Upper lobe of right lung (tissue), 1 donor: ENCODE measurements at places on chromosomes 7 and 10. TPM values are rescaled to one million over a fixed set of nuclear protein-coding genes. Genes with fewer than 3 reads are reported as not detected.
A peak's percentile ranks its signal among the peaks of the same experiment; 100 is the strongest.

DNA sequence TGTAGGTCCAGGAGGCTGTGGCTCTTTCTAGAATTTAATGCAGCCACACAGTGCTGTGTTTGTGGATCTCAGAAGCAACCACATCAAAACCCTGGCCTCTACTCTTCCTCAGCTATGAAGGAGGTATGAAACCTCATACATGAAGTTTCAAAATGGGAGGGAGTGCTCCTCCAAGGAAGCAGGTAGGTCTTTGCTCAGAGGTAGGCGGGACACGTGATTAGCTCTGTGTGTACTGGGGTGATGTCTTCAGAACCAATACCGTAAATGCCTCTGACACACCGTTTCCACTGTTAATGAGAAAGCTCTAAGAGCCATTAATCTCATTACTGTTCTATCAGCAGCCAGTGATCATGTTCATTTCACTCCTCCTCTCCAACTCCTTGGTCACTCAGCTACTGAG lies 126.1 kb downstream of the PLXNA4 start:
- H3K4me1 ChIP-seq = no peaks in the 10 kb centered on the region
- DNase-seq = no peak
- no peak overlapping the region for H3K27ac ChIP-seq
- no peaks in the 10 kb centered on the region for H3K36me3 ChIP-seq

DNA sequence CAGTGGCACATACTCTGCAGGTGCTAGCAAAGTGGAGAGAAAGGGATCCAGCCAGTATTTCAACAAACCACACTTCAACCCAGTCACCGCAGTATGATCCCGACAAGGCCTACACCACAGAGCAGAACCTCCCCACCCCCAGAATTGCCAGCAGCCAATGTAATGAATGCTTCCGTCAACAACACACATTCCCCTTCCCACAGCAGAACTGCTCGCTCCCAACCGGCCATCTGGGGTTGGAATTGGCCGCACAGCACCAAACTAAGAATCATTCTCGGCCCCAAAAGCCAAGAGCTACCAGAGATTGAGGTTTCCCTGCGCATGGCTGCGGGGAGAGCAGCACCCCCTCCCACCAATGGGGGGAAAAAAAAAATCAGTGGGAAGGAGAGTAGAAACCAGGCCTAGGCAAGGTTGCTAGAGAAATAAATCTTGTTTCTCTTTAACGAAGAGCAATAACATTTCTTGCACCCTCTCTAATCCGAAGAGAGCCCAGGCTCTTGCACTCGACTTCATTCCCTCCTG lies 1.1 kb downstream of the WASL start:
- no peaks in the 10 kb centered on the region for H3K36me3 ChIP-seq
- no peaks in the 10 kb centered on the region for H3K27me3 ChIP-seq
- H3K4me1 ChIP-seq = peaks cover 44% of the 10 kb centered on the region
- peak overlapping the region; percentile 97 for H3K27ac ChIP-seq
- DNase-seq = peak; percentile 70

The VPS37D gene
- total RNA-seq = 1.4 TPM

DNA sequence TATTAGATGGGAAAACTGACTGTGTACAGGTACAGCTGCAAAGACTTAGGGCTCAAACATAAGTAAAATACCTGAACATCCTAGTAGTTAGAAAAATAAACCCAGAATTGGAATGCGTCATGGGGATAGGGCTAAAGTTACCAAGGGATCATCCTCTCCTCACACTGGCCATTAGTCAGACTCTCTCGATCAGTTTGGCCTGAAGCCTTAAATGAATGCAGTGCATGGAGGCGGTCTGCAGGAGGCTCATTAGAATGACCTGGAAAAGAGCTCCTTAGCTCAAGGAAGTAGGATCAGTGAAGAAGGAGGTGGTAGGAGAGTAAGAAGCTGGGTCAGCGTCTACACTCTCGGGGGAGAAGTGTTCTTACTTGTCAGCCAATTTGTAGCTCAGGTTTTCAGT lies 35.3 kb downstream of the DENND2A start:
- DNase-seq = peak; percentile 0
- H3K27me3 ChIP-seq = no peaks in the 10 kb centered on the region
- H3K36me3 ChIP-seq = no peaks in the 10 kb centered on the region
- H3K4me1 ChIP-seq = peaks cover 8% of the 10 kb centered on the region
- no peak overlapping the region for H3K27ac ChIP-seq

The GNGT1 gene
- not detected for total RNA-seq

DNA sequence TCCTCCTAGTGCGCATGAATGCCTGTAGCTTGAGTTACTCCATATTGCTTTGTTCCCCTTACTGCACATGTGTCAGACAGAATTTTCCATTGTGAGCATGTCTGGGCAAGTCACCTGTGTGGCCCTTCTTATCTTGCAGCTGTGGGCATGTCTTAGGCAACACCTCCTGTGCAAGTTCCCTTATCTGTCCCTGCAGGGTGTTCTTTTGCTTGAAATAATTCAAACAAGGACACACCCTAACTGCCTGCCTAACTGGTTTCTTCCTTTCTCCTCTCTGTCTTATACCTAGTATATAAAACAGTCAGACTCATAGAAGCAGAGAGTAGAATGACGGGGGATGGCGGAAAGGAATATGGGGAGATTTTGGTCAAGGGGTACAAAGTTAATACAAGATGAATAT lies 421.1 kb upstream of the SORCS1 start:
- no peaks in the 10 kb centered on the region for H3K27me3 ChIP-seq
- H3K4me1 ChIP-seq = no peaks in the 10 kb centered on the region
- H3K36me3 ChIP-seq = no peaks in the 10 kb centered on the region
- DNase-seq = no peak
- no peak overlapping the region for H3K27ac ChIP-seq

DNA sequence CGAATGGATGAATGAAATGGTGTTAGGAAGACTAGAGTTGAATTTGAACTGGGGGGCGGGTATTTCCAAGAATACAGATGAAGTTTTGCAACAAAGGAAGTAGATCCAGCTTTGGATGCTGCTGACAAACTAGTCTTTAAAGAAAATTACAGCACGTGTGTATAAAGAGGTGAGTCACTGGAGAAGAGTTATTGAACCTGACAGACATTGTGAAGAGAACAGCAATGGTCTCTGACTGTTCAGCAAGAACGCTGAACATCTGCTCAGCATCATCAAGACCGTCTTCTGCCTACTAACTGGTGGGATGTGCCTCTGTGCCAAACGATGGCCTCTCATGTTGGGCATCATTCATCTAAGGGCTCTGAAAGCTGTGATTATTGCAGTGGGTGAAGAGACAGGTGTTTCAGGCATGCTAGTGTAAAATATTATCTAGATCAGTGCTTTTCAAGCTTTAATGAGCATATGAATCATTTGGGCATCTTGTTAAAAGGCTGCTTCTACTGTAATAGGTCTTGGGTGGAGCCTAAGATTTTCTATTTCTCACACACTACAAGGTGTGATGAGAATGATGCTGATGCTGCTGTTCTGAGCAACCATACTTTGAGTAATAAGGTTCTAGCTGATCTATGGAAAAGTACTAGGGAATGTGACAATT lies 291.3 kb downstream of the PTEN start:
- H3K4me3 ChIP-seq = no peak overlapping the region
- H3K27ac ChIP-seq = no peak overlapping the region

- H3K36me3 ChIP-seq = no peaks in the 10 kb centered on the region
- peaks cover 5% of the 10 kb centered on the region for H3K27me3 ChIP-seq
- DNase-seq = no peak
- no peaks in the 10 kb centered on the region for H3K4me1 ChIP-seq
- no peak overlapping the region for H3K27ac ChIP-seq
Observed at GRCh38 chr10:77159538-77160110, 478.0 kb downstream of the KCNMA1 start.

GRCh38 chr10:67612577-67613537 lies 83.1 kb downstream of the CTNNA3 start:
- H3K27me3 ChIP-seq = no peaks in the 10 kb centered on the region
- no peaks in the 10 kb centered on the region for H3K36me3 ChIP-seq
- no peak overlapping the region for H3K4me3 ChIP-seq
- H3K4me1 ChIP-seq = no peaks in the 10 kb centered on the region

DNA sequence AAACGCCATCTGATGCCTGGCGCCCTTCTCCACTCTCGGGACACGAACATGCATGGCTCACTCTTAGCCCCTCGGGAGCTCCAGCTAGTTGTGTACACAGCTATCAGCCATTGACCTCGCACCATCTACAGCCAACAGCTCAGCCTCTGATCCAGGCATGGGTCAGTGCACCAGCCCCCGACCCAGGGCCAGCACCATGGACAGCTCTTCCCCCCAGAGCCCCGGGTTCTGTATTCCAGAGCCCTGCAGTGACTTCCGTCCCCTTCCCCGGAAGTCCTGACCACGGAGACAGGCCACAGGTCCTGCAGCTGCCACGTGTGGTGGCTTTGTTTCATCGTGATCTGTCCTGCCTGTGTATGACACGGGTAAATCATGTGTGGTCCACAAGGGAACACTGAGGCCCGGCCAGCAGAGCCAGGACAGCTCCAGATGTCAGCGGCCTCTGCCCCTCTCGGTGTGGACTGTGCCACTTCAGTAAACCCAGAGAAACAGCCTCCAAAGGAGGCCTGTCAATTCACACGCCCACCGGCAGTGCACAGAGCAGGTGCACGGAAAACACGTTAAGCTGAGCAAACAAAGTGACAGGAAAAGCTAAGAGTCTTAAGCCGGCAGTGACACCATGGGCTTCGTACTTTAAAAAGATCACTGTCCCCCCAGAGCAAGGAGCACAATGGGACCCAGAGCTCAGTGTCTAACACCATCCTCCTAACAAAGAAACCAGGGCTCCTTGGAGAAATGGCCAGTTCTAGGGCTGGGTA lies 13.0 kb downstream of the STK32C start:
- H3K4me1 ChIP-seq = no peaks in the 10 kb centered on the region
- no peaks in the 10 kb centered on the region for H3K36me3 ChIP-seq
- peak; percentile 58 for DNase-seq

DNA sequence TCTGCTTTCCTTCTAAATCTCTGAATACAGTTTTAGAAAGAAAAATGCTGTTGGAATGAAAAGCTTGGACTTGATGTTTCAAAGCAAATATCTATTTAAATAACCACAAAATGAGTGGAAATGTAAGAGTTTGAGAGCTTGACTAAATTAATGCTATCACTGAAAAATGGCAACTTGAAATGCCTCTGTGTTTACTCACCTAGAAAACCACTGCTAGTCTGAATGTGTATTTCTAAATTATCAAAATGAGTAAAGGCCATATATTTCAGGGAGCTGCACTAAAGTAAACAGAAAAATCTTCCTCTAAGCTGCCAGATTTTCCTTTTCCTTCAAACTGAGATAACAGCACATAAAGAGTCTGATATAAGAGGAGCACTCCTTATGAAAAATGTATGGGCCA lies 87.9 kb downstream of the DPY19L1 start:
- H3K4me3 ChIP-seq = no peak overlapping the region
- no peaks in the 10 kb centered on the region for H3K27me3 ChIP-seq
- no peaks in the 10 kb centered on the region for H3K36me3 ChIP-seq
- DNase-seq = no peak

DNA sequence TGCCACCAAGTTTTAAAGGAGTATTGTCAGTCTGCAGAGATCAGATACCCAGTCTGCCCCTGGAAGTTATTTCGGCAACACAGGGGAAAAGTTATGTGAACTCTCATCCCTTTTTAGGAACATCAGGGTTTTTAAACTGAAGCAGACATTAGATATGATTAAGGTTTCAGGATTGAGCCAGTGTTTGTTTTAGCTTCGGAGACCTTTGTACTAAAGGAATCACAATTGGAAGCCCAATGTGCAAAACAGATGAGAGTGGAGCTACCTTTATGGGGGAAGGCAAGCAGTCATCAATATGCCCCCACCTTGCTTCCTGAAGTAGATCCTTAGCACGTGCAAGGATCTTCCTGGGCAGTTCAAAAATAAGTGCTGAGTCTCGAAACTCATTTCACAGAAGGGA lies 39.5 kb downstream of the ETV1 start:
- DNase-seq = no peak
- no peaks in the 10 kb centered on the region for H3K27me3 ChIP-seq
- H3K4me3 ChIP-seq = no peak overlapping the region
- H3K4me1 ChIP-seq = peaks cover 6% of the 10 kb centered on the region

DNA sequence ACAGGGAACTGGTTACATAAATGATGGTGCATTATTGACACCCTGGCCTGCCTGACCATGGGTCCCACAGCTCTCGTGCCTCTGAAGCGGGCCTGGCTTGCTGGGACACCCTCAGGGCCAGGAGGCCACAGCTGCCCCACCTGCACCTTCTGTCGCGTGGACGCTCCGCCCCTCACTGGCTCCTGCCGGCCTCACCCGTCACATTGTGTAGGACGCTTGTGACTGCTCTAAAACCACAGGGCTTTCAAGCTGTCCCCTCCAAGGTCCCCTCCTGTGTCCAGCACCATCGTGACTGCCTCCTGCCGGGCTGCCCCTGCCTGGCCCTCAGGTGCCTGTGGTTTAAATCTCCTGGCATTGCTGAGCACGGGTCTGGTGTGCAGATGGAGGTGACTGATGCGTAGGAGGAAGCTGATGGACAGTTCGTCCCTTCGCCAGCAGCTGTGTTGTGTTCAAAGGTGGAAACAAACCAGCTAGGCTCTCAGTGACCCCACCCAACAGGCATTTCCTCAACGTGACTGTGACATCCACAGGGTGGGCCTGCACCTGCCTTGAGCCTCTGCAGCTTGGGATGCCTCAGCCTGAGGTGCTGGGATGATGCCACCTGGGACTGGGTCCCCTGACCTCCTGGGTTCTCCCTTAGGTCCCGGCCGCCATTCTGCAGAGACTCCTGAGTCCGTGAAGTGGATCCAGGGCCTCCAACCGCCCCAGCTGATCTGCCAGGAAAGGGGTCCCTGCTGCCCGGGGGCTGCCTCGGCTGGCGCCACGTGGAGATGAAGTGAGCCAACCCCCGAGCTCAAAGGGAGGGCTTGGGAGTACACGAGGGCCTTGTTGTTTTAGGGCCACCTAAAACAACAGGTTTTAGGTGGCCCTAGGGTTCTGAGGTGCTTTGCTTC lies 148.5 kb downstream of the WDR37 start:
- peaks cover 5% of the 10 kb centered on the region for H3K27me3 ChIP-seq
- H3K4me3 ChIP-seq = no peak overlapping the region
- H3K4me1 ChIP-seq = no peaks in the 10 kb centered on the region
- no peak overlapping the region for H3K27ac ChIP-seq
- peak; percentile 53 for DNase-seq

DNA sequence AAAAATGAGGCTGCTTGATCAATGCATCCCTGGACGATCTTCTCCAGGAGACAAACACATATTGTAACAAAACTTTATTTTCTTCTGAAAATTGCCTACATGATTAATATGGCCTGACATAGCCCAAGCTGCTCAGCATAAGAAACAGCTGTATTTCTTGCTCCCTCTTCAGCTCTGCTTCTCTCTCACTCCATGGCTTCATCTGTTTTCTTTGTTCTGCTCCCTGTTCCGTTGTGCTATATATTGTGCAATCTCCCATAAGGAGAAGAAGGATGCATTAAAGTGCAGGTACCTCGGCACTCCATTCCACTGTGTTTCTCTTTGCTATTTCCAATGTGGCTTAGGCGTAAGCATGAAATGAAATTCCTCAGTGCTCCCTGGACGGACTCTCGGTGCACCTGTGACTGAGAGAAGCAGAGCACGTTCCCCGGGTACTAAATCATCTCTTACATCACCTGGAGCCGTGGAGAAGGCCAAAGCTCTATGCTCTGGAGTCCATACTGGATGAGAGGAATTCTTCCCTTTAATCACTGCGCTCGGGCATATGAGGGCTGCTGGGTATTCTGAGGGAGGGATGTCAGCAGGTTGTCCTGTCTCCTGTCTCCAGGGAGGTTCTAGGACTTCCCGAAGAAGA lies 254.3 kb downstream of the GALNT17 start:
- no peaks in the 10 kb centered on the region for H3K27me3 ChIP-seq
- no peak overlapping the region for H3K4me3 ChIP-seq
- no peaks in the 10 kb centered on the region for H3K36me3 ChIP-seq
- no peaks in the 10 kb centered on the region for H3K4me1 ChIP-seq
- no peak for DNase-seq
- H3K27ac ChIP-seq = no peak overlapping the region
